ENCODE measurements at places on chromosomes 11 and 22. TPM values are rescaled to one million over a fixed set of nuclear protein-coding genes. Genes with fewer than 3 reads are reported as not detected.

Gene DEUP1
- not detected for total RNA-seq

Gene SYNGR1
- 11.9 TPM for total RNA-seq

Gene APLNR
- 0.04 TPM for total RNA-seq

Gene OR4D10
- not detected for total RNA-seq

Gene PNPLA3
- 0.81 TPM for total RNA-seq

Gene ANO9
- total RNA-seq, result 0.67 TPM

Gene LDLRAD3
- 25.8 TPM for total RNA-seq

Gene CD3G
- not detected for total RNA-seq

Gene C11orf21
- total RNA-seq, result not detected

Gene IGSF22
- not detected for total RNA-seq

Gene TSPAN4
- 171 TPM for total RNA-seq

Gene EFEMP2
- total RNA-seq, result 0.73 TPM

Gene SYCE3
- not detected for total RNA-seq

Gene SOX6
- 0.07 TPM for total RNA-seq

Gene CNTF
- total RNA-seq, result 1.2 TPM

Gene FOLR3
- total RNA-seq, result 0.18 TPM

Gene MRGPRX1
- not detected for total RNA-seq

Gene CBX6
- total RNA-seq, result 28.4 TPM

Gene APOA1
- total RNA-seq, result 0.12 TPM

Gene ALG12
- total RNA-seq, result 8.2 TPM

Gene OR51B2
- total RNA-seq, result not detected

Gene MIOX
- not detected for total RNA-seq

Gene TEAD1
- 107 TPM for total RNA-seq

Gene SLC25A18
- 0.82 TPM for total RNA-seq

Gene ELMOD1
- total RNA-seq, result 0.11 TPM

Gene PDE3B
- total RNA-seq, result 1.9 TPM

Gene ME3
- 14.5 TPM for total RNA-seq

Gene TIMP3
- total RNA-seq, result 1.3 TPM

Gene OR51L1
- not detected for total RNA-seq

Gene PANX2
- 6.5 TPM for total RNA-seq

Gene CYP2D6
- total RNA-seq, result 0.27 TPM

Gene APOBEC3G
- 0.24 TPM for total RNA-seq

Gene UVRAG
- total RNA-seq, result 11.0 TPM

Gene VPS26B
- 21.4 TPM for total RNA-seq

Gene OR8G5
- total RNA-seq, result not detected

Gene TIGD3
- 1.2 TPM for total RNA-seq

Gene SPDYC
- total RNA-seq, result not detected

Gene OR52K2
- total RNA-seq, result not detected

Gene CLTCL1
- 4.9 TPM for total RNA-seq

Gene OR51I1
- not detected for total RNA-seq

Gene FAM111B
- total RNA-seq, result 8.0 TPM

Gene NCR3LG1
- 3.6 TPM for total RNA-seq

Gene SCUBE2
- 0.44 TPM for total RNA-seq

Gene BACE1
- 11.3 TPM for total RNA-seq

Gene PHETA2
- total RNA-seq, result not detected

Gene OR52I1
- total RNA-seq, result not detected

Gene POTEH
- not detected for total RNA-seq

Measured in A549 treated with dexamethasone at 1 μM for 4 hours (cell line).